NCI-H1436 treated with DMSO at 0.1 percent for 48 hours (cell line): ENCODE measurements at places on chromosomes 6 and 20.

GRCh38 chr6:129050086-129050485 is 167.1 kb downstream of the LAMA2 start:
- no peak for DNase-seq

- DNase-seq, result no peak
These were observed 25.3 kb downstream of the BFSP1 start for GRCh38 chr20:17505636-17506517.

- DNase-seq, result peak; percentile 36
These were observed 29.8 kb downstream of the SMPDL3A start for GRCh38 chr6:122818866-122819265.

DNA sequence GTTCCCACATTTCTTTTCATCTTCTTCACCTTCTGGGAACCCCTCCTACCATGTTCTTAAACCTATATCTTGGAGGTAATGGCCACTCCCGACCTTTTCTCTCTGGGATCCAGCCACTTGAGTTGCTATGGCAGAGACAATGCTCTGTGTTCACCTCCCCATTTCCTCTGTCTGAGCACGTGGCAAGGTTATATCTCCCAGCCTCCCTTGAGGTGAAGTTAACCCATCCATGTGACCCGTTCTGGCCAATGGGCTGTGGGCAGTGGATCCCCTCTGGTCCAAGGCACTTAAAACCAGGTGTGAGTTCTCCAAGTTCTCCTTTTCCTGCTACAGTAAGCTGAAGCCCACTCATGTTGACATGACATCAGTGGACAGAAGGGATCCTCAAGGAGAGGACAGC is 261.4 kb downstream of the LRFN2 start:
- no peak for DNase-seq

DNA sequence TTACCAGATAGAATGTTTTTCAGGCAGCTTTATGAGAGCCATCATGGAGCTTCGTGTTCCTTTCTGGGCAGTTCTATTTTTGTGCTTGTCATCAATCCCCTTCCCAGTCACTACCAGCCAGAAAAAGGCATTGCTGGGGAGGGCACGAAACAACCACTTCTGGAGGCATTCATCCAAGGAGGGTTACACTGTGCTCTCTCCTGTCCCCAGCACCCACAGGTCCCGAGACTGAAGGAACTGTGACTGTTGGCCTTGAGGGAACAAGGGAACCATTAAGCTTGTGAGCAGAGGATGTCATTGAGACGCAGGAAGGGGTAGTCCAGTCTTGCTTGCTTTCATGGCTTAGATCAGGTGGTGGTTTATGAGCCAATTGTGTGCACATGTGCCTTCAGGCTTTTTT is 20.1 kb upstream of the ENPP5 start:
- DNase-seq, result no peak

DNA sequence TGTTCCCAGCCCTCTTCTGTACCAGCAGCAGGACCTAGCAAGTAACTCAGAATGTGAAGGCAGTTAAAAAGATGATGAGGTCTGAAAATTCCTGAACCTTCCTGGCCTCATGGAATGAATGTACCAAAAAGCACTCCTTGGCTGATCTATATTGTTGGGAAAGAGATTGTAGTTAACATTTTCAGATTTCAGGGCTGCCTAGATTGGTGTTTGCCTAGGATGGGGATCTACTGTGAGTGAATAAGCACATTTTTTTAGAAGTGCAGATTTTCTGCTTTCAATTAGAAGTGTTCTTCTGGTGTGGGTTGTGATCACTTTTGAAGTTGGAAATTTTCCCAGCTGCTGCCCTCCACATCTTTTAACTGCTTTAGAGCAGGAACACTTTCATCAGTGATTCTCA is 6.2 kb downstream of the MYLIP start:
- no peak for DNase-seq

- no peak for DNase-seq
These were observed 59.7 kb downstream of the PFDN4 start for GRCh38 chr20:54267483-54268003.

GRCh38 chr20:11912013-11912658 is 5.6 kb upstream of the BTBD3 start:
- no peak for DNase-seq

DNA sequence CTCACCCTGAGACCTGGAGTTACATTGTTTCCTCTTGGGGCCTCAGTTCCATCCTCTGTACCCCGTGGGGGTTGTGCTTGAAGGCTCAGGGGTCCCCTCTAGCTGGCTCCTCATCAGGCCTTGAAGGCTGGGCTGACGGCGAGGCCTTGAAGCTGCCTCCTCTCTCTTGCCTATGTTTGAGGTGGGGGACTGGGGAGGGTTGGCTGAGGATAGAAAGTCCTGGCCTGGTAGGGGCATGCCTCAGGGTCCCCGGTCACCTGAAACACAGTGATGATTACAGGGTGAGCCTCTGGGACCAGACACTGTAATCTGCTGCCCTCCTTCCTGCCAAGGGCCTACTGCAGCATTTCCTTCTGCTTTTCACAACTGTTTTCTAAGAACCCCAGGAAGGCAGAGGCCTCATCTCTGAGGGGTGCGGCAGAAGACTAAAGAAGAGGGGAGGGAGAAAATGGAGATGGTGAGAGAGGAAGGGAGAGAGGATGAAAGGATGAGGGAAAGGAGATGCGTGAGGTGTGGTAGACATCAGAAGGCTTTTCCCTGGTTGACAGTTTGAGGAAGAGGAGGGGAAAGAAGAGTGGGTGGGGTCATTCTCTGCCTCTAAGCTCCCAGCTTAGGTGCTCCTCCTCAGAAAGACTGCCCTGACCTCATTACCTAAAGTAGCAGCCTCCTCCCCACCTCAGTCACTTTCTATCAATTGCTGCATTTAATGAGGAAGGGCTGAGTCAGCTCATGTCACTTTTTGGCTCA is 29.7 kb downstream of the VEGFA start:
- DNase-seq, result no peak

- no peak for DNase-seq
These were observed 369.4 kb downstream of the CBLN4 start for GRCh38 chr20:55635870-55636269.

- DNase-seq, result no peak
These were observed 179.6 kb downstream of the TTLL2 start for GRCh38 chr6:167504385-167504961.

DNA sequence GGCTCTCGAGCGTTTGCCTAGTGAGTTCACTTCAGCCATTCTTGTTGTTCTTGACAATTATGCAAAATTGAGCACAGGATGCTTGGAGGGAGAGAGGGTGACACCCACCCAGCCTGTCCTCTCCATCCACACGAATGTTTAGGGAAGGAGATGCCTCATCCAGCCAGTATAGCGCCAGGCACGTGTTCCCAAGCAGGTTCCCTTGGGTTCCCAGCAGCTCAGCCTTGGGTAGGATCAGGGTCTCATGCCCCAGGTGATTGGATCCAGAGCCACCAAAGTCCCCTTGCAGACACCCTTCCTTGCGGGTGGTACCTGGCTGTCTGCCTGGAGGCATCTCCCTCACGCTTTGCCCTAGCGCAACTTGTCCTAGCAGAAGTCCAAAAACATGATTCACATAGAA is 394.9 kb downstream of the CDH4 start:
- DNase-seq, result no peak

GRCh38 chr6:127980996-127981395 is 80.1 kb upstream of the THEMIS start:
- DNase-seq, result no peak

DNA sequence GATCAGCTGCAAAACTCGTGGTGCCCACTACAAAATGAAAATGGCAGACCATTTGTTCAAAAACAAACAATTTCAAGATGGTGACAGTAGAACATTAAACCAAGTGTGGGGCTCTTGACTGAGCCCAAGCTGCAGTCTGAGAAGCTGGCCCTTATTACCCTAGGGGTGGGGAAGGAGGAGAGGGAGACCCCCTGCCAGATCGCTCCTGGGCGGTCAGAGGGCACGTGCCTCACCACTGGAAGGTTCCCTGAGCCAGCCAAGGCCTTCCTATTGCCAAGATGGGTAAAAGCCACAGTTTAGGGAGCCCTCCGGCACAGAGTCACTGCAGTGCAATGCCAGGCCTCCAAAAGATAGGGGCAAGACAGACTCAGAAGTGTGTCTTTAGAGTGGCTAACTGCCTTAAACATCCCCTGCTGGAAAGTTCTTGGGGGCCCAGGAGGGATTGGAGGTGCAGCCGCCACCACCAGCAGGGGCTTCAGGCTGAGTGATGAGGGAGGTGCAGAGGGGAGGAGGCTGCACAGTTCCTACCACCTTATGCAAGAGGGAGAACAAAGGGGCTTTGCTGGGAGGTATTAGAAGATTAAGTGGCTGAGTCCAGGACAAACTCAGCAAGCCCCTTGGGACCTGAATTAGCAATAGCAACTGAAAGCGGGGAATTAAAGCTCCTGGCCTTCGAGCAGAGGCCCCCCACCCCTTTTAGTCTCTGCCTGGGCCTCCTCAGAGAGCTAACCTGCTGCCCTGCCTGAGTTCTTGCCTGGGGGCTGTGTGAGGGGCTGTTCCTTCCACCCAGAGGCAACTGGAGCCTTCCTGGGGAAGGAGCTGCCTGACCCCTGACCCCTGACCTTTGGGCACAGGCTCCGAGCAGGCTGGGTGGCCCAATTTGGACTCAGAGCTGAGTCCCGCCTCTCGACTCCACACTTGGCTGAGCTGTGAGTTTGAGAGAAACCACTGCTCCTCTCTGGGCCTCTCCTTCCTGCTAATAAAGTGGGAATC is 88.4 kb downstream of the VEGFA start:
- no peak for DNase-seq

DNA sequence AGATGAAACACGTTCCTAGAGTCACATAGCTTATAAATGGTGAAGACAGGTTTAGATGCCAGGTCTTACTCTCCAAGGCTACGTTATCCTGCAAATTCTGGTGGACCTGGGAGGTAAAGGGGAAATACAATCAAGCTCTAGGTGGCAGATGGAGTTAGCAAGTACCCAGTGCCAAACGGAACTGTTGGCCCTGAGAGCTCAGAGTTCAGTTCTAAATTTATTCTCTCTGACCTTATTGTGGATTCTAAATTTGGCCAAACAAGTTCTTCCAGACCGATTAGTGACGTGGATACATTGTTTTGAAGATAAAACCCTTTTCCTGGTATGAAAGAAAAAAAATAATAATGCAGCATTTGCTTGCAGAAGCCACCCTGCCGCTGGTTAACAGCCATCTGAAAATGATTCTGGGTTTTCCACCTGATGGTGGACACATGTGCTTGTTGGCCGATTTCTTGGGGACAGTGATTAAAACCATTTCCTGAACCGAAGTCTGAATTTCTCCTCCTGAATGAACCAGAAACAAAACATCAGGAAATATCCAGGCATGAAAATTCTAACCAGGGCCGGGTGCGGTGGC is 32.5 kb downstream of the RIPOR3 start:
- no peak for DNase-seq

DNA sequence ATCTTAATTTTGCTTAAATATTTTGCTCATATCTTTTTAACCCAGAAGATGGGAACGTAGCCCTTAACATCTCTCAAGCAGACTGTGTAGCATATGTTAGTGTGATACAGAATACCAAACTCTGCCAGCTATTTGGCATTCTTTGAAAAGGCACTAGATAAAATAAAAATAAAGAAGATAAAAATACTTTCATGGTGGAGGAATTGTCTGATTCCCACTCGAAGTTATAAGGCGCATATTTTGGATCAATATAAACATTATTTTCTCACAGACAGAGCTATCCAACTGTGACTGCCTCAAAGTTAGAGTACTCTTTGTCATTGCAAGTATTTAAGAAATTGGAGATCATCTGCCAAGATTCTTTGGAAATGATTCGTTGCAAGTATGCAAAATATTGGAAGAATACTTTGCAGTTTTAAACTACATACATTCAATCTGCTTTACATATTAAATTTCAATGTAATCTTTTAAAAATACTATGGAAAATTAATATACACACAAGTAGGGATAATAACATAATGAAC is 10.8 kb upstream of the EEF1E1 start:
- no peak for DNase-seq

DNA sequence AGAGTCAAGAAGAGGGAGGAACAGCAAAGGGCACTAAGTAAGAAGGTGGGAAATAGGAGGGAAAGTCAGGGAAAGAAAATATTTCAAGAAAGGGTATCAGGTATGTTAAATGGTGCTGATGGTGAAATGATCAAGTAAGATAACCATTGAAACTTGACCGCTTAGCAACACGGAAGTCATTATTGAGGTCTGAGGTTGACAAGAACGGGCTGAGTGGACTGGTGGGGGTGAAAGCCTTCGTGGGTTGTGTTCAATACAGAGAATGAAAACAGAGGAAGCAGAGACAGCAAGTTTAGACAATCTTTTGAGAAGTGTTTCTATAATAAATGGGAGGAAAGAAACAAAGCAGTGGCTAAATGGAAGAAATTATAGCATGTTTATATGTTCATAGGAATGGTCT is 72.0 kb downstream of the LIN28B start:
- no peak for DNase-seq

DNA sequence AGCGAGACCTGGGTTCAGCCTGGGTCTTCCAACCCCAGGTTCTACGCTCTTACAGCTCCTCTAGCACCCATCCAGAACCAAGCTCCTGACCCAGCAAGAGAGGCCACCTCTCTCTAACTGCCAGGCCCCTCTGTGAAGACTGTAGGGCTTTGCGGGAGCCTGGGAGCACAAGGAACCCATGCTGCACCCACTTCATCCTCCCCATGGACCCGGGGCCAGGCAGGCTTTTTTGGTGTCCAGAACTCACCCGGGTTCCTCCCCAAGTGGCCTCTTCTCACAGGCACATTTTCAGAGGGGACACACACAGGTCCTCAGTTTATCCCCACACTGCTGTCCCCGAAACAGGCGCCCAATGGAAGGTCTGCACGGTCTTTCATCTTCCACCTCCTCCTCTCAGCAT is 145.9 kb downstream of the SYNDIG1 start:
- DNase-seq, result no peak

DNA sequence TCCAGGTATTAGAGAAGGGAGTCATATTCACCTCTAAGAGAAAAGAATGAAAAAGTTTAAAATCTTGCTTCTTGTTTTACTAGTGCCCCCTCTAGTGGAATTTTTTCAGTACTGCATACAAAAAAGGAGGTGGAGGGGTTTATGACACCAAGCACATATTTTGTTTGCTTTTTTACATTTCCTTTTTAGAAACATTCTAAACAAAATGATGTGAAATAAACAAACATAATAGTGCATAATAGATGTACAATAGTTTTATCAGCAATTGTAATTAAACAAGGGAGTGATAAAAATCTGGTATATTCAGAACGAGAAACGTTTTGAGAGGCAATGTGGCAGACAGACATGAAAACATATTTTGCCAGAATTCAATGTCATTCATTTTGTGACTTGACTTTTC is 111.0 kb upstream of the TFAP2D start:
- no peak for DNase-seq
